ENCODE measurements at places on chromosomes 11 and 22. TPM values are rescaled to one million over a fixed set of nuclear protein-coding genes. Genes with fewer than 3 reads are reported as not detected.

Gene OR51I1
- not detected for total RNA-seq

Gene BTBD10
- 41.4 TPM for total RNA-seq

Gene BTG4
- 0.15 TPM for total RNA-seq

Gene C11orf52
- total RNA-seq, result 0.24 TPM

Gene GRAMD1B
- total RNA-seq, result 22.2 TPM

Gene MTMR2
- total RNA-seq, result 20.3 TPM

Gene CRYBB3
- total RNA-seq, result 0.09 TPM

Gene CCDC188
- not detected for total RNA-seq

Gene FAM76B
- total RNA-seq, result 8.4 TPM

Gene OR8D2
- total RNA-seq, result not detected

Gene MS4A4A
- total RNA-seq, result not detected

Gene LMO2
- 0.37 TPM for total RNA-seq

Gene INSC
- total RNA-seq, result not detected

Gene ACAD8
- 9.3 TPM for total RNA-seq

Gene GAS2L1
- total RNA-seq, result 40.3 TPM

Gene BEST1
- total RNA-seq, result 4.6 TPM

Gene APOL1
- 14.9 TPM for total RNA-seq

Gene PGA4
- total RNA-seq, result 0.26 TPM

Gene OR8D4
- total RNA-seq, result not detected

Gene THRSP
- total RNA-seq, result not detected

Gene TMA7B
- not detected for total RNA-seq

Gene DRD4
- 0.34 TPM for total RNA-seq

Gene SHISAL1
- 2.7 TPM for total RNA-seq

Gene RIN1
- total RNA-seq, result 31.6 TPM

Gene KDM4E
- not detected for total RNA-seq

Gene ZP1
- 0.10 TPM for total RNA-seq

Gene MAJIN
- not detected for total RNA-seq

Gene PLA2G3
- not detected for total RNA-seq

Gene CLMP
- 25.5 TPM for total RNA-seq

Gene CD3E
- not detected for total RNA-seq

Gene TTC17
- total RNA-seq, result 27.9 TPM

Gene SVIP
- total RNA-seq, result 11.3 TPM

Gene HTR3B
- total RNA-seq, result not detected

Gene CREB3L1
- total RNA-seq, result 4.0 TPM

Gene HORMAD2
- total RNA-seq, result not detected

Gene KRTAP5-2
- not detected for total RNA-seq

Gene OR10G4
- not detected for total RNA-seq

Gene CDHR5
- total RNA-seq, result 0.09 TPM

Gene CD3D
- total RNA-seq, result not detected

Gene MISFA
- total RNA-seq, result 1.6 TPM

Gene MMP8
- not detected for total RNA-seq

Gene HTR3A
- total RNA-seq, result not detected

Gene APOA4
- not detected for total RNA-seq

Gene SCN2B
- not detected for total RNA-seq

Gene EFEMP2
- total RNA-seq, result 0.98 TPM

Gene KRTAP5-8
- not detected for total RNA-seq

Gene ETS1
- total RNA-seq, result 25.6 TPM

Gene GGT1
- total RNA-seq, result 97.2 TPM

Gene FAM227A
- 0.66 TPM for total RNA-seq

Gene HSPB2
- not detected for total RNA-seq

Gene FXYD6
- 0.55 TPM for total RNA-seq

Data from A549 treated with AZD2906 at 1 μM for 4 hours (cell line).